ENCODE measurements at places on chromosomes 11 and 22.

GRCh38 chr11:104163100-104164027 lies 583 bp downstream of the PDGFD start:
- DNase-seq: no peak

- DNase-seq: no peak
These were observed 63.2 kb upstream of the SNX19 start for GRCh38 chr11:130979386-130979972.

DNA sequence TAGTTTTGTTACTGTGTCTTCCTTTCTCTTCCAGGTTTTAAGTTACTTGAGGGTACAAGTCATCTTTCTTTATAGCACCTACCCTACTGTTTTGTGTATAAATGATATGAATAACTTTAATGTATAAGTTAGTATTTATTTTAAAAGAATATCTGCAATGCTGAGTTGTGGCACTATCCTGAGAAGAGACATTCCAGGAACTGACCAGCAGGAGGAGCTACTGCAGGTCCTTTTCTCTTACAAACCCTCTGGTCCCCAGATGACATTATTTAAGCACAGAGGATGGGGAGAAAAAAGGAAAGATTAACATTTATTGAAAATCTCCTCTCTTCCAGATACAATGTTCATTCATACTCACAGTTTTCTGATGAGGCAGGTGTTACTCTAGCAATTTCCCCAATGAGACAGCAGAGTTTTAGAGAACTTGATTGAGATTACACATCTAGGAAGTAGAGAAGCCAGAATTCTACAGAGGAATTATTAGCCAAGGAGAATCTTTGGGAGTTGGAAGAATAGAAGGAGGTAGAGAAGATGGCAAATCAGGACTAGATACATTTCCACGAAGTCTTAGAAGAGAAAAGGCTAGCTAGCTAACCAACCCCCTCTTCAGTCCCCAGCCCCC lies 541.2 kb upstream of the API5 start:
- no peak for DNase-seq

DNA sequence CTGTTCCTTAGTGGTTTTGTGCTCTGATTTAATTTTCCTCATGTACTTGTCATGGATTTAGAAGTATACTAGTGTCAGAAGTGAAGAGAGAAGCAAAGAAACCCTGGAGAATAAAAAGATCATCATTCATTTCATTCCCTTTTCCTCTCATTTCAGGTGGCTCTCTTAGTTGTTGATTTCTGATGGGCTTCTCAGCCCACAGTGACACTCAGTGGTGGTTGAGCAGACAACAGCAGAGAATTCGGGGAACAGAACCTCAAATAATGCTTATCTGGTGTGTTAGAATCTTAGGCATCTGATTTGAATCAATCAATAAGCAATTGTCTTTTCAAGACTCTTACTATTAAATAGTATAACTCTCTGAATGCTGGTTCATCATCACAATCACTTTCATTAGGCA lies 1289.4 kb downstream of the FAM181B start:
- DNase-seq: no peak

GRCh38 chr11:59186130-59186594 lies 14.2 kb downstream of the DTX4 start:
- DNase-seq: peak; percentile 79

Data from activated CD8-positive, alpha-beta memory T cell treated with anti-CD3 and anti-CD28 coated beads for 24 hours (primary cell).